ENCODE measurements at places on chromosomes 13 and 19.

DNA sequence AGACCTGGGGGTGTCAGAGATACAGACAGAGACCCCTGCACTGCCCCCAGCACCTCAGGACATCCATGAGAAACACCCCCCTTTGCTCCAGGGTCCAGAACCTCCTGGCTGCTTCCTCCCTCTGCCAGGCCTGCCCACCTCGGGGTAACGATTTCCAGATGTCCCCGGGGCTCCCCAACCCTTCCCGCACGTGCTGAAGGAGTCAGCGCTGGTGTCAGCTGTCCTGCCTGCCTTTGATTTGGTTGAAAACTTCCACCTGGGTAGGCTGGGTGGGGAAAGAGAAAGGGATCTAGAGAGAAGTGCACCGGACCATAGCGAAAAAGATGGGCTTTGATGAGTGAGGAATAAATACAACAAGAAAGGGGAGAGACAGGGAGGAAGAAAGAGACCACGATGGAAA, 1.5 kb upstream of the CGB7 start:
- no peak for DNase-seq

GRCh38 chr19:33290082-33290815, 12.1 kb downstream of the CEBPA start:
- no peak for DNase-seq

GRCh38 chr13:111409413-111409812, 89.0 kb downstream of the TEX29 start:
- no peak for DNase-seq

GRCh38 chr19:7528522-7529245, 6.3 kb downstream of the MCOLN1 start:
- DNase-seq, result no peak

- DNase-seq, result no peak
These were observed 7.4 kb downstream of the SOX1 start for GRCh38 chr13:112074139-112074865.

- no peak for DNase-seq
These were observed 106.4 kb upstream of the UBL3 start for GRCh38 chr13:29956853-29957252.

DNA sequence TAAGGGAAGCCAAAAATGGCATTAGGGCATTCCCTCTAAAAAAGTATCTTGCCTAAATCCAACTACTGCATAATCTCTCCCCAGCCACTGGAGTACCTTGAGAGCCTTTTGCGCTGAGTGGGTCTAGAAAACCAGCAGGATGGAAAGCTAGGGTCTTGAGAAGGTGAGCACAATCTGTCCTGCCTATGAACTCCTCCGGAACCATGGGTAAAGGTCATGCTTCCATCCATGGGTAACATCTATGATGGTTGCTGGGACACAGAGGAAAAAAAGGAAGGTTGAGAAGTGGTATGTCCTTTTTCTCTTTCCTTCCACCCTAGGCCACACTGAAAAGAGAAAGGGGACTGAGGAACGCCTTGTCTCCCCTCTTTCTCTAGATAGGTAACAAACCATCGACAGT, 52.4 kb downstream of the ZNF676 start:
- DNase-seq, result no peak

DNA sequence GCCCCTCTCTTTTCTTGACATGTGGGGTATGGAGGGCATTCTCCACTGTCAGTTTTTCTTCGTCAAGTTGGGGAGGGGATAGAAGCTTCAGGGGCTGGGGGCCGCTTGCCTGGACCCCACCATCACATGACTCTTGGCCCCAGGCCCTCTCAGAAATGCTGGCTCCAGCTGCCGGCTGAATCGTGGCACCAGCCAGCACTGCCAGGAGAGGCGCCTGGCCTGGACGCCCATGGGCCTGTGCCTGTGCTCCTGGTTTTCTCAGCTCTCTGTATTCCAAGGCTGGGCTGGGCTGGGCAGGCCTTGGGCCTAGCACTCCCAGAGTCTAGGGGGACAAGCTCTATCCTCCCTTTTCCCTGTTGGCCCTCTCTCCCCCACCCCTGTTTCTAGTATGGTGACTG, 38.6 kb downstream of the LYL1 start:
- DNase-seq, result no peak

GRCh38 chr19:23460656-23461055, 65.4 kb upstream of the ZNF91 start:
- DNase-seq, result no peak

DNA sequence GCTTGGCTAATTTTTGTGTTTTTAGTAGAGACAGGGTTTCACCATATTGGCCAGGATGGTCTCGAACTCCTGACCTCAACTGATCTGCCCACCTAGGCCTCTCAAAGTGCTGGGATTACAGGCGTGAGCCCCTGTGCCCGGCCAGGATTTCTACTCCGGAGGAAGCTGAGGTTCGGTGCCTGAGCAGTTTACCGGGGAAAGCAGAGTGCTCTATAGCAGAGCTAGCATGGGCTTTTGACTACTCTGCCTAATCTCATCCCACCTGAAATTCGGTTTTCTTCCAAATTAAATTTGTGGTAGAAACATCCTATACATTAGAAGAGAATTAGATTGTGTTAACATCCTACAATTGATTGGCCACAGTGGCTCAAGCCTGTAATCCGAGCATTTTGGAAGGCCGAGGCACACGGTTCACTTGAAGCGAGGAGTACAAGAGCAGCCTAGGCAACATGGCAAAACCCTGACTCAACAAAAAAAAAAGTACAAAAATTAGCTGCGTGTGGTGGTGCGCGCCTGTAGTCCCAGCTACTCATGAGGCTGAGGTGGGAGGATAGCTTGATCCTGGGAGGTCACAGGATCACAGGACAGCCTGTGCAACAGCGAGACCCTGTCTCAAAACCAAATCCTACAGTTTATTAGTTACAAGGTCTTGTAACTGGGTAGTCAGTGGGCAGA, 1.6 kb downstream of the RPL13A start:
- no peak for DNase-seq

GRCh38 chr13:32659736-32660135, 73.5 kb downstream of the PDS5B start:
- no peak for DNase-seq

DNA sequence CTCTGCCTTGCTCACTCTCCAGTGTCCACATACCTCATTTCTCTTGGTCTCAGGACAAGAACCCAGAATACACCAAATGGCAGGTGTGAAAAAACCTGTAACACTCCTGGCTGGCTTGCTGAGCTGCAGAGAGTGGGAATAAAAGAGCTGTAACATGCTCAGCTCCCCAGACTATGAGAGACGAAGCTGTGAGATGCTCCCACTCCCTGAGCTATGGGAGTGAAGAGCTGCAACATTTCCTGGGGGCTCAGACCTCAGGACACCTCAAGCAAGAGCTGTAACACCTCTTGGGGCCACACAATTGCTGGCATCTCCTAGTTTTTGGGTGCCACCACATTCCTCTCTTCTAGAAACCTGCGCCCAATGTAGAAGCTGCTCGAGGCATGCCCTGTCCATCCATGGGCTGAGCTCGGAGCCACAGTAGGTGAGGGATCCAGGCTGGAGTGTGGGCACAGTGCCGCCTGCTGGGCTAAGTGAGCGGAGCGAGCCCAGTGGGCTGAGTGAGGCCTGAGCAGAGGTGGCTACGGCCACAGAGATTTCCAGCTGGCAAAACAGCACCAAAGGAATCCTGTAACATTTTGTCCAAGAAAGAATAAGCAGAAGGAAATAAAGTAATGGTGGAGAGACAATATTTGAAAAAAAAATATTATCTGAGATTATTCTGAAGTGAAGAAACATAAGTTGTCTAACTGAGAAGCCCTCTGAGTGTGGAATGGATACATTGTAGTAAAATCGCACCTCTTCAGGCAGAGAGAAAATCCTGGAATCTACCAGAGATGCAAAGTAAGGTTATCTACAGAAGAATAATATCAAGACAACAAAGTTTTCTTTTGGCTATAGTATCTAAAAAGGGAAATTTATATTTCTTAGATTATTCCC, 186.2 kb upstream of the PCDH9 start:
- DNase-seq, result no peak

- DNase-seq, result no peak
These were observed 3.9 kb upstream of the CNMD start for GRCh38 chr13:52743569-52743968.

DNA sequence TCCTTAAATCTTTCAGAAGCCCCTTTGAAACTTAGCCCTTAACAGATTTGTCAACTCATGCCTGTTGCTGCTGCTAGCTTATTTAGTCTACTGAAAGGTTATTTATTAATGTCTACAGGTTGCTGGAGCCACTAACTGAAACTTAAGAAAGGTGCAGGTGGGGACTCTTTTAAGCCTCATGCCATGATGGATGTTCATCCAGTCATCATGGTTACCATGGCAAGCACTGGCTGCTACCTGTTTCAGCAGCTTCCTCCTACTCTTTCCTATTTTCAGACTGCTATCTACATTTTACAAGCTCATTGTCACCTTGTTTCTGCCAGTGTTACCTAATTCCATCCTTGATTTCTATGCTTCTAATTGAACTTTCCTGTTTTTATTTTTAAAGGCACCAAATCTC, 27.1 kb downstream of the DGKH start:
- no peak for DNase-seq

DNA sequence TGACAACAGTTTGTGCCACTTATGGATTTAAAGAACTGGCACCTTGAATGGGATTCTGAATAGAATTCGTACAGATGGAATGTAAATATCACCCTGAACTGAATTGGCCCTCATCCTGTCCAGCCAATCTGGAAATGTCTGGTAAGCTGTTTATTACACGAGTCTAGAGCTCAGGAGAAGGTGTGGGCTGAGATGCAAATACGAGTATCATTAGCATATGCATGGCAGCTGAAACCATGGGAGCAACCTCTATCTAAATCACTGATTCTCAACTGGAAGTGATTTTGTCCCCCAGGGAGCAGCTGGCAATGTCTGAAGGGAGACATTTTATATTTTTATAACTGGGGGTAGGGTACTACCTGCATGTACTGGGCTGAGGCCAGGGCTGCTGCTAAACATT, 15.6 kb upstream of the VWA8 start:
- no peak for DNase-seq
